ENCODE measurements at places on chromosomes 6 and 20. TPM values are rescaled to one million over a fixed set of nuclear protein-coding genes. Genes with fewer than 3 reads are reported as not detected.

- DNase-seq = no peak
Measured at GRCh38 chr6:131917318-131917717, 33.9 kb downstream of the CCN2 start.

- DNase-seq = no peak
Measured at GRCh38 chr6:15297895-15298590, 52.2 kb downstream of the JARID2 start.

- no peak for DNase-seq
Measured at GRCh38 chr20:54148947-54149764, 24.6 kb downstream of the CYP24A1 start.

DNA sequence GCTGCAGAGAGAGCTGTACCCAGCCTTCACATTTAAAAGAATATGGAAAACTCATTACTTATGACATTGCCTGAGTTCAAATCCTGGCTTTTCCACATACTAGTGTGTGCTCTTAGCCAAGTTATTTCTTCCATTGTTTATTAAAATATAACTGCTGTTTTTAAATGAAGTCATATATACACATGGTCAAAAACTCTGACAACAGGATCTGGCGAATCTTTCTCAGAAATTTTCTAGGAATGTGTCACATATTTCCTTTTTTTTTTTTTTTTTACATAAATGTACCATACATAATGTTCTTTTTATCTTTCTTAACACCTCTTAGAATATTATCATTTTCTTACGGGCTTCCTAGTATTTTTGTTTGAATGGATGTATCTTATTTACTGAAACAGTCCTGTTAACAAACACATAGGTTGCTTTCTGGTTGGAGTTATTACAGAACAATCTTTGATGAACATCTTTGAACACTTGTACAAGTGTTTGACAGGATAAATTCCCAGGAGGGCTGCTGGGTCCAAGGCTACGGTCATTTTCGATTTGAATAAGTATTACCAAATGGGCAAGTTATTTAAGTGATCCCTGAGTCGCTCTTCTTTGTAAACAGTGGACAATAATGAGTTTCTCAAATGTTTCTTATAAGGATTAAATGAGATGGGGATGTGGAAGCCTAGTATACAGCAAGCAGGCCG, 1.6 kb upstream of the SNX9 start:
- DNase-seq = no peak

- DNase-seq = no peak
Measured at GRCh38 chr6:6665555-6666243, 77.2 kb downstream of the LY86 start.

- DNase-seq = no peak
Measured at GRCh38 chr6:55759536-55759935, 115.9 kb downstream of the BMP5 start.

GRCh38 chr6:99334526-99335127, 14.8 kb downstream of the FAXC start:
- DNase-seq = no peak

GRCh38 chr20:22653658-22654642, 69.6 kb upstream of the FOXA2 start:
- no peak for DNase-seq

- no peak for DNase-seq
Measured at GRCh38 chr6:131721161-131721560, 10.3 kb upstream of the CTAGE9 start.

GRCh38 chr20:53183181-53183580, 211.0 kb downstream of the TSHZ2 start:
- DNase-seq = no peak

- no peak for DNase-seq
Measured at GRCh38 chr6:76677017-76677416, 604.6 kb upstream of the IMPG1 start.

- DNase-seq = no peak
Measured at GRCh38 chr6:141153563-141153962, 979.2 kb upstream of the GJE1 start.

DNA sequence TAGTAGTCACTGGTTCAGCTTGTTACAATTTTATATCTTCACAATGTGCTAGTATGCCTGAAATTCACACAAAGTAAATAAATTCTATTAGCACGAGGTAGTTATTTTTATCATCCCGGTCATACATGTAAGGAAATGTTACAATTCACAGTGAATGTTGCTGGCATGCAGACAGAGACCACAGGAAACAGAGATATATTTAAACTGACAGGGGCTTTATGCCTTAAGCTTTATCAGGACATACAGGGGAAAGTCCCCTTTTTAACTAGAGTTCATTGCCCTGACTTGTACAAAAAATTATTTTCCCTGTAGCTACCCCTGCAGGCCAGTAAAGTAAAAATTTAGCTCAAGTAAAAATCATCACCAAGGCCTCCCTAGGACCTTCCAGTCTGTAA, 712.0 kb upstream of the NRSN1 start:
- DNase-seq = no peak

- no peak for DNase-seq
Measured at GRCh38 chr6:147384029-147384428, 124.5 kb upstream of the SAMD5 start.

- no peak for DNase-seq
Measured at GRCh38 chr20:50983321-50983720, 24.7 kb downstream of the MOCS3 start.

- DNase-seq = no peak
Measured at GRCh38 chr6:100846276-100846675, 34.9 kb downstream of the ASCC3 start.

DNA sequence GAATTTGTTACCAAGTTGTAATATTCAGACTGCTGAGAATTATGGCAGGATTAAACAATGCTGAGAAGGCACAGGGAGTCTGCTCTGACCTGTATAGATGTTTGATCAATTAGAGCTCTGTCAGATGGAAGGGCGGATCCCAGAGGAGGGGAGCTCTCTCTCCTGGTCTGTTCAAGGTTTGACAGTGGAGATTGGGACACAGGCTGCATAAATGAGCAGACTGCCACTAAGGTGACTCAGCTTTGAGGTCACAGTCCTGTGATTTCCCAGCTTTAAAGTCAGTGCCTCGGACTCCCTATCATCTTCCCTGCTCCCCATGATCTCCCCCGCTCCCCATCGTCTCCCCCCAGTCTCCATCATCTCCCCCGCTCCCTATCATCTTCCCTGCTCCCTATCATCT, 59.2 kb upstream of the SLC22A23 start:
- no peak for DNase-seq

- DNase-seq = no peak
Measured at GRCh38 chr20:41956338-41957074, 338.3 kb upstream of the CHD6 start.

- DNase-seq = no peak
Measured at GRCh38 chr6:45026003-45026516, 302.1 kb upstream of the RUNX2 start.

DNA sequence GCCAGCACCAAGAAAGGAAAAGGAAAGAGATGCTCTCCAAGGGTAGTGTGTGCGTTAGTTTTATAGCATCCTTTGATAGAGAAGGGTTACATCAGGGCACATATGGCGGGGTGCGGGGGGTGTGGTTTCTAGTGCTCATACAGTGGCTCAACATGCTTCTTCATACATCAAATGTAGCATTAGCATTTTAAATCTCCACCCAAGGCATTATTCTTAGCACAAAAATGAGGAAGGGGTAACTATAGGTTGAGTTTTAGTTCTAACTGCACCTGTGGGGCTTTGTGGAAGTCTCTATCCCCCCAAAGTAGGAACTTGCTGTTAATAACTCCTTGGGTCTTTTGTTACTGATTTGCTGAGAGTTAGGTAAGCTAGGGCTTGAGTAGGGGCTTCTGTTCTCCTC, 89.3 kb downstream of the CEP57L1 start:
- DNase-seq = no peak

DNA sequence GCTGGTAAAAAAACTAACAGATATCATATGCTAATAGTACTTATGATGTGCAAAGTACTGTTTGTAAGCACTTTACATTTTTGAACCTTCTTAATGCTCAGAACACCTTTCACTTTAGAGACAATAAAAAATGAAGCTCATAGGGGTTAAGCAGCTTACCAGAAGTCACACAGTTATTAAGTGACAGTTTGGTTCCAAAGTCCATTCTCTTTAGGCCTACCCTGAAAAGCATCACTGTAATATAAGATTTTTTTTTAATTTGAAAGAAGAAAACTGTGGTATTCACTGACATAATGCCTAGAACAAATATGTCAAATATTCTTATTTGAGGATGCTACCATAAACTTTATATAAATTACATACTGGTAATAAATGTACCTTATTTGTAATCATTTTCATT, 127.6 kb upstream of the RUNX2 start:
- no peak for DNase-seq

DNA sequence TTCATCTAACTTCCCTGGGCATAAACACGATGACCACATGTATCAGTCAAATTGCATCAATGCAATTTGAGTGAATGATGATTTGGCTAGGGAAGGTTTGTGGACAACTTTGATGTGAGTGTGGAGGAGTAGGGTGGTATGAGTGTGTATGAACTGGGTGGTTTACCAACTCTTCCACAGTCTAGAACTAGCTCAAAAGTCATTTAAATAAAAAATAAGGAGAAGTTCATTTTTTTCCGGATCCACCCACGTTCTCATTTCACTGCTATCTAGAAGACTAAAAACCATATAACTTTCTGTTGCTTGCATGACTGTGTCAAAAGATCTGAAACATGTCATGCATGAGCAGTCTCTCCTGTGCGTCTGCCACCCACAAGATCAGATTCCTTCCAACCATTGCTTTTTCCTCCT, 23.6 kb downstream of the SLC35D3 start:
- no peak for DNase-seq

DNA sequence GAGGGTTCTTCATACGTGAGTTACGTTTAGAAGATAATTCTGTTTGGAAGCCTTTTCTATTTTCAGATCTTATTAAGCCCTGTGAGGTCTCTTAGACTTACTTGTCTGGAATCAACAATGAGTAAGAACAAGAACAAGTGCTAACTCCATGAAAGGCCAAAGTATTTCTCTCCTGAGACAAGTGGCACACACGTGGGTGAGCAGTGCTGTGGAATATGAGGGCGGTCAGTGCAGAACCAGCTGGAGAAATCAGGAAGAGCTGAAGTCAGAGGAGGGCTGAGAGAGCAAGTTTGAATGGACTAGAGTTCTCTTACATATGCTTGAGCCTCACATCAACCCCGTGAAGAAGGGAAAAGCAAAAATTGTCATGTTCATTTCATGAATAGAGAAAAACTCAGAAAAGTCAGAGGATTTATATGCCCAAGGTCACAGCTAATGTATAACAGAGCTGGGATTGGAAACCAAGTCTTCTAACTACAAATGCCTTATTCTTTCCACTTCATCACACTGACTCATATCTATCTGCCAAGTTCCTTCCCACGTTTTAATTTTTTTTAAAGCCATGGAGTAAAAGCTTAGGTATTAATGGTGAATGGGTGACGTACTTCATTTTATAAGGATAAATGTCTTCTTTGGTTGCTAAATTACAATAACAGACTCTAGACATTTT, 201.3 kb upstream of the DTNBP1 start:
- no peak for DNase-seq

DNA sequence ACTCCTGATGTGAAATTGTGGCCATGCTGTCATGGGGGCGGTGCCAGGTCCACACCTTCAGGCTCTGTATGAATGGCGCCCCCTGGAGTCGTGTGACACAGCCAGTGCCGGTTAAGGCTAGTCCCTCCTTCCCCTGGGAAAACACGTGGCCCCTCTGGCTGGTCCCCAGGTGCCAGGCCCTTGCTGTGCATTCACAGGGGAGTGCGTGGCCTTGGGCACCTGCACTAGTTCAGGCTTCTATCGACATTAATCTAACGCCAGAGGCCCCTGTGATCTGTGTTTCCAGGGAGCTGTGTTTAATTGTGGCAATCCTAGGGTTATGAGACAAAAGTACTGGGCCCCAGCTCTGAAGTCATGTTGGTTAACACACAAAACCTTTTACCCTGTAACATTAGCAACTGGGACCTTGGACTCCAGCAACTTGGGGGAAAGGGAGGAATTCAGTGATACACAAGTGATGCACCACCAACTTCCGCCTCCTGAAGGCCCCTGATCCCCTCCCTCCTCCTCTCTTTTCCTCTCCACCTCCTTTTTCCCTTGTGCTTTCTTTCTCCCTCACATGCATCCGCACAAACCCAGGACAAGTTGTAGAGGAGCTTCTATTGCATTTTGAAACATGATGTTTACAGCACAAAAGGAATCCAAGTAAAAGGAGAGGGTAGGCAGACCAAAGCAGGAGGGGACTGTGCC, 74.0 kb downstream of the SSR1 start:
- DNase-seq = peak; percentile 94

DNA sequence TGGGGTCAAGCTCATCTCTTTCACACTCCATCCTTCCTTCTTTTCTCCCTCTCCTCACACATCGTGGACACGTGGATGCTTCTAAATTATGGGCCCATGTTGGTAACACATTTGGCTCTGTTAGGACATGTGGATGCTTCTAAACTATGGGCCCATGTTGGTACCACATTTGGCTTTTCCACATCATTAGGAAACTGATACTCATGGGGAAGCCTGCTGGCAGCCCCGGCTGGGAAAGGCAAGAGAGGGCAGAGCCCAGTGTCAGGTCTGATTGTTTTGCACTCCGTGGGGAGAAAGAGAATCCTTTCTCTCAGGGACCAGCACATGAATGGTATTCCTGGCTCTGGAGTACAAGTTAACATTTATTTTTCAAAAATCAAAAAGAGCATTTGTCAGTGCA, 4.0 kb upstream of the CST1 start:
- DNase-seq = no peak

DNA sequence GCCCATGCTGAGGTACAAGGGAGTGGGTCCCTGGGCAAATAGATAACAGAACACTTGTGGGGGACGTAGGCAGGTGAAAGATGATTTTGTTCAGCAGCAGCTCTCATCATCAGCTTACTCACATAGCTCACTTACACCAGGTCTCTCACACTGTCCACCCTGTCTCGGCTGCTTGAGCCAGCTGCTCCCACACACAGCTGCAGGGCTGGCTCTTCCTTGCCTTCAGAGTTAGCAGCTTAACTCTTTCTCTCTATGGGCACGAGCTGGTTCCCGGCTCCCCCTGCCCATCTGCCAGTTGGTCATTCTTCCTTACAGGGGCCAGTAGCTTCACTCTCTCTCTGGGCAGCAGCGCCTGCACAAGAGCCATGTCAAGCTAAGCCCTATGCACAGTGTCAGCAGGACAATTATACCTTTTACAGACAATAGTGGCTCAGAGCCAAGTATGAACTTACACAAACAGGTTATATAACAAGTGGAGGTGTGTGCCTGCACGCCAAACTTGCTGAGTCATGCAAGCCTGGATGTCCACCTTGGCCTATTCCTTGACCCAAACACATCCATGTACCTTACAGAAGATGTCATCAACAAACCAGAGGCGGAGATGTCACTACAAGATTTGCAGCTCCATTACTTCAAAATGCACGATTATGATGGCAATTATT, 18.7 kb downstream of the ZNF391 start:
- DNase-seq = no peak

- DNase-seq = no peak
Measured at GRCh38 chr20:25193843-25194242, 1.7 kb upstream of the ENTPD6 start.

The FAM209B gene
- total RNA-seq = not detected

The HLA-DMA gene
- 30.9 TPM for total RNA-seq

The LHFPL5 gene
- not detected for total RNA-seq

The ZNF391 gene
- 2.1 TPM for total RNA-seq

The DPPA5 gene
- not detected for total RNA-seq

The WFDC12 gene
- not detected for total RNA-seq

The LRRC1 gene
- 37.9 TPM for total RNA-seq

The BANF2 gene
- total RNA-seq = not detected

The ERVFRD-1 gene
- not detected for total RNA-seq

The C6orf52 gene
- not detected for total RNA-seq

The MUCL3 gene
- total RNA-seq = not detected

The EYA2 gene
- 5.4 TPM for total RNA-seq

The TRIM15 gene
- 0.33 TPM for total RNA-seq

The RCAN2 gene
- 2.9 TPM for total RNA-seq

The NMBR gene
- total RNA-seq = 0.29 TPM
